ENCODE measurements at places on chromosomes 6 and 20.

GRCh38 chr20:14470977-14471661 is 133.7 kb upstream of the FLRT3 start:
- DNase-seq = no peak

DNA sequence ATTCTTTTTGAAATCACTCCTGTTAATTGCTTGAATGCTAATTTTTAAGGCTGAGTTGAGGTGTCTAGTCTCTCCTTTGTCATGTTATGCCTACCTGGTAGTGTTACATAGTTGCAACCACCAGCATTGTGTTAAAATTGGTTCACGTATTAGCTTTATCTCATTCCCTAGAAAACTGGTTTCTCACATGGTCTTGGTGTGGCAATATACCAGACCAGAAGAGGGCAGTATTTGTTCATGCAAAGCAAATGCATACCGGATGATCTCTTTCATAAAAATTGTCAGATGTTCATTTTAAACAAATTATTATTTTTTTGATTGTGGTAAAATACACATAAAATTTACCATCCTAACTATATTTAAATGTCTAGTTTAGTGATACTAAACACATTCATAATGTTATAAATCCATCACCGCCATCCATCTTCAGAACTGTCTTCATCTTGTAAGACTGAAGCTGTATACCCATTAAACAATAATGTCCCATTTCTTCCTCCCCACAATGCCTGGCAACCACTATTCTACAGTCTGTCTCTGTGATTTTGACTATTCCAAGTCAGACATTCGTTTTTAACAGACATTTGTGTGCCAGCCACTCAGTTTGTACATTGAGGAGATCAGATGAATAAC is 92.8 kb downstream of the ATRN start:
- peak; percentile 60 for DNase-seq

- DNase-seq = no peak
These were observed 153.6 kb downstream of the BMP2 start for GRCh38 chr20:6920991-6921613.

DNA sequence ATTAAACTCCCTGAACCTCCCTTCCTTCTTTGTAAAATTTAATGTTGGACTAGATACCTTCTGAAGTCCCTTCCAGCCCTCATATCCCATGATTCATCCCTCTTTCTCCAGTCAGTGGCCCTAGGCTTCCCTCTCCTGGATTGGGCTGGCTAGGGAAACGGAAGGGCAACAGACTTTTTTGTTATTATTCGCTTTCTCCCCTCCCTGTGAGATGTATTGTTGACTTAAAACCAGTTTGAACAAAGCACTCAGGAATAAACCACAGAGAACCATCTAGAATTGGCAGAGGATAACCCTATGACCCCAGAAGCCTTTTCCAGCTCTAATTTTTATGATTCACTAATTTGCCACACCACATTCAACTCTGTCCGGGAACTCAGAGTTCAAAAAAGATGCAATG is 239.7 kb upstream of the SUPT3H start:
- peak; percentile 9 for DNase-seq

- no peak for DNase-seq
These were observed 279.7 kb downstream of the ZFAND3 start for GRCh38 chr6:38099221-38099620.

DNA sequence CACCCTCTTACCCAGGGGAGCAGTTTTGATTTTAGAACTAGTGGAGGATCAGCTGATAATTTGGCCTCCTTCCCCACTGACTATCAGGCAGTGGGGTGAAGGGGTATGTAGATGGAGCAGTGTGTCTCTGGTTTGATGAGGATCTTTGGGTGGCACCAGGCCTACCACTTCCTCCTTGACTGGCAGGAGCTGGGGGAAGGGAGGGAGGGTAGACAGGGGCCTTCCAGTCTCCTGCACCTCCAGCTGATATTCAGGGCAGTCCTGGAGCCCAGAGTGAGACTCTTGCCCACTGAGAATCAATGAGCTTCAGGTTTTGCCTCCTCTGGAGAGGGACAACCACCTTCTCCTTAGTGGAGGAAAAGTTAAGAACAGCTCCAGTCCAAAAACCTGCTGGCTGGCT is 3.2 kb downstream of the DEF6 start:
- DNase-seq = no peak

DNA sequence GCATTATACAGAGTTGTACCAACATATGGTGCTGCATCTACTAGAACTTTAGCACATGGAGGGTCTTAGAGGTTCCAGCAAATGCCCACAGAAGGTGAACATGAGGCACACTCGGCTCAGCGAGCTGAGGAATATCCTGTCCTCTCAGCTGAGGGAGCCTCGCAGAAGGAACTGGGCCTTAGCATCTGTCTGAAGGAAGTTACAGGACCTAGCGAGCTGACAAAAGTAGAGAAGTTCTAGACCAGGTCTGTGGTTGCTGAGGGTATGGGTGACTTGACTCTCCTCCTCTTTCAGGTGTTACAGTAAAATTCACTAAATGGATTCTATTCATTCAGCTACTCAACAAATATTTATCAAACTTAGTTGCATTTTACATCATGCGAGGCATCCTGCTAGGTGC is 157.2 kb downstream of the ZDHHC14 start:
- DNase-seq = no peak

GRCh38 chr6:36610041-36610955 is 16.1 kb downstream of the SRSF3 start:
- DNase-seq = peak; percentile 57

GRCh38 chr6:80356545-80356944 is 250.1 kb downstream of the BCKDHB start:
- DNase-seq = no peak

GRCh38 chr20:64005394-64005793 is 24.5 kb downstream of the PRPF6 start:
- DNase-seq = no peak

DNA sequence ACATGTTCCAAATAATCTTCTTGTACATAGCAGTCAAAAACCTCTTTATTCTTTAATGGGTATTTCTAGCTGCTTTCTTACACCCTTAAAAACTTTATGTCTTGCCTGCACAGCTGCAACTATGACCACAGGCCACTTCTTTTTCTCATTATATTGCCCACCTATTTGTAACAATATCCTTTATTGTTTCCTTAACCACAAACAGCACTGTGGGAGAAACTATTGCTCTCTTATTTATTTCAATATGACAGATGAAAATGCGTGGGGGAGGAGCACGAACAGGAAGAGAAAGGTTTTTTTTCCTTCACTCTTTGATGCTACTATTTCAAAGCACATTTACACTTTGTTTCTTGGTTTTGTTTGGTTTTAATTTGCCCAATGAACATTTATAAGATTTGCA is 253.5 kb downstream of the GJA1 start:
- DNase-seq = no peak

DNA sequence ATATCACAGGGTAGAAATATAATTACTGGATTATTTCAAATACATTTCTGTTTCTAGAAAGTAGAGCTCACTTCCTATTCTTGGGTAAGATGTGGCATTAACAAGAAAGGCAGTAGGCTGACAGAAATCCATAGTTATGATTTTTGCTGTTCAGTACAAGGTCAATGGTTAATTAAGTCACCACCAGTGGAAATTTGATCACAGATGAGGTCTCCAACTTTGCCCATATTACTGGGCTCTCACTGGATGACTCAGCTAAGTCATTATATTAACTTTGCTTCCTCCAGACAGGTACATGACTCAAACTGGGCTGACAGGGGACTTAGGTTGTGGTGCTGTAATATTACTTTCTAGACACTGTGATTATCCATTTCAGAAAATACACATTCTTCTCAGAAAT is 212.4 kb downstream of the GRIK2 start:
- no peak for DNase-seq

- peak; percentile 72 for DNase-seq
These were observed 75.4 kb upstream of the PTPN1 start for GRCh38 chr20:50434653-50435396.

DNA sequence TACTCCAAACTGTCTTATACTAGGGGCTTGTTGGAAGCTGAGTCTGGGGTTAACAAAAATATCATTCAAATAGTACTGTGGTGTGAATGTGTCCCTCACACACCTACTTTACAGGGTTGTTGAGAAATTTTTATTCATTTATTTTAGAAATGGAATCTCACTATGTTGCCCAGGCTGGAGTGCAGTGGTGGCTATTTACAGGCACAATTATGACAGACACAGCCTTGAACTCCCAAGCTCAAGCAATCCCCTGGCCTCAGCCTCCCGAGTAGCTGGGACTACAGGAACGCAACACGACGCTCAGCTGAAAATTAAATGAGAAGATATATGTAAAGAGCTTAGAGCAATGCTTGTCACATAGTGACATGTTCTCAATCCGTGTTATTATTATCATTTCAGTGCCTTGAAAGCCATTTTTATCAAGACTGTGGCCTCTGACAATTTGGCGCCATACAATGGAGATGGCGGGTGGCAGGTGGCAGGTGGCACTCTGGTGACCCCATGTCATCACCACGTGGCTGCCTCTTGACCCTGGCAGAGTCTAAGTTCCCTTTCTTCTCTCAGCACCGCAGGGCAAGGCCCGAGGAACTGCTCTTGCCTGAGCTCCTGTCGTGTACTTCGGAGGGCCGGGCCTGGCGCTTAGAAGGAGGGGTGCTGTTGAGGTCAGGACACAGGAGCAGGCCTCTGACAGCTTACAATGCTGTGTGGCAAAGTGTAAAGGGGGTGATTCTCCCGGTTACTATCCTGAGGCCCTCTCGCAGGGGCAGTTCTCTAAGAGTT is 64.5 kb downstream of the STX11 start:
- DNase-seq = no peak

- no peak for DNase-seq
These were observed 438.1 kb downstream of the HACE1 start for GRCh38 chr6:104421650-104422049.

DNA sequence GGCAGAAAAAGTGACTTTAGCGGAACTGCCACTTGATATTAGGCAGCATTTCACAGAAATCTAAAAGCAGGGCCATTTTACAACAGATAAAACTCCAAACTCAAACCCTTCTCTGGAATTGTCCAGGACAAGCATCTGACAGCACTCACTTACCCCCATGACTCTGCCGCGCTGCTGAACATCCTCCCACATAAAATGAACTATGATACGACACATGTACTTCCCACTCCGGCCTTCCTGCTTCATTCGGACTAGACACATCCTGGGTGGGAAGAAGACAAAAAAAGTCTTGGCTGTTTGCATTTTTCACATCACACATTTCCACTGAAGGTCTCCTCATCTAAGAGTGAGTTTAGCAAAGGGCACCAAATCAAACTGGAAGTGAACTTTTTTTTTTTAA is 54.8 kb upstream of the FAM83C start:
- no peak for DNase-seq

- DNase-seq = peak; percentile 74
These were observed at the start of gene EXOC2 for GRCh38 chr6:692858-693722. TSS of gene EXOC2 (minus strand) at chr6:693139. CDS start at chr6:637818, 55,321 bp downstream.

DNA sequence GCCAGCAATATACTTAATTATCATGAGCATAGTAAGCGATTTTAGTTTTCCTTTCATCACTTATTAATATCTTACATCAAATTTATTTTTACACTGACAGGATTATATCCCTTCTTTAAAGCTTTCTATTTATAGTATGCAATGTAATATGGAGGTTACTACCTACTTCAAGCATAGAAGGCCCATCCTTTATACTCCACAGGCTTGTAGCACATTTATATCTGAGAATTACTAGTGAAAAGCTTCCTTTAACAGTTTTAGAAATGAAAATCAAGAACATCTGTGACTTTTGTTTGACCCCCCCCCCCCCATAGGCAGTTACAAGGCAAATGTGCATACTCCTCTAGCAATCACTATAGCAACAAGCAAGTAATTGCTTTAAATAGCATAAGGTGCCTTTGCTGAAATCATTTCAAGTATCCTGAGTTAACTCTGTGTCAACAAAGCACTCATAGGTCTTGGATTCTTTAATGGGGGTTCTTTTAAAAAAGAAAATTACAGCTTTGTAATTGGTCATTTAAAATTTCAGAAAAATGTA is 917.7 kb downstream of the PHF3 start:
- DNase-seq = no peak

DNA sequence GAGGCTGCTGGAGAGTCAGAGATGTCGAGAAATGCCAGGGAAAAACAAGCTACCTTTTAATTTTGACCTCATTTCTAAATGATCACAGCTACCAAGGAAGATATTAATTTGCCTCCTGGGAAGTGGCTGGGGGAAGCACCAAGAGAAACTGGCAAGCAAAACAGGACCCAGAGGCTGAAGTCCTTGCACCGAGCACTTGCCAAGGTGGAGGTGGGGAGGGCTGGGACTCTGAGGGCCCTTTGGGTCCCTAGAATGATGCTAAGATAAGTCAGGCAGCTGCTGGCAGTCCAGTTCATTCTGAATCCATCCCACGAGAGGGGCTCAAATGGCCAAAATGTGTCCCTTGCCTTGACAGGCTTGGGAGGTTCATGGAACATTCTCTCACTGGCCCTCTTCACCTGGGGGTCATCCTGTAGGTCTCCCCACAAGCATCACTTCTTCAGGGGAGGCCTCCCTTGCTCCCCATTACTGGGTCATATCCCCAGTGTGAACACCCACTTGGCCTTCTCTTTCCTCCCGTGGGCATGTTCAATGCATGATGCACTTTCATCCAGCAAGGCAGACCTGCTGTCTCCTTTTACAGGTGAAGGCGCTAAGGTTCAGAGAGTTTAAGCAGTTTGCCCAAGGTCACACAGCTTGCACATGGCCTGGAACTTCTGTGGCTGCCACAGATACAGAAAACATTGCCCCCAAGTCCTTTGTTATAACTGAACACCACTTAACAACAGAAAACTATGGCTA is 39.1 kb upstream of the BLCAP start:
- no peak for DNase-seq

DNA sequence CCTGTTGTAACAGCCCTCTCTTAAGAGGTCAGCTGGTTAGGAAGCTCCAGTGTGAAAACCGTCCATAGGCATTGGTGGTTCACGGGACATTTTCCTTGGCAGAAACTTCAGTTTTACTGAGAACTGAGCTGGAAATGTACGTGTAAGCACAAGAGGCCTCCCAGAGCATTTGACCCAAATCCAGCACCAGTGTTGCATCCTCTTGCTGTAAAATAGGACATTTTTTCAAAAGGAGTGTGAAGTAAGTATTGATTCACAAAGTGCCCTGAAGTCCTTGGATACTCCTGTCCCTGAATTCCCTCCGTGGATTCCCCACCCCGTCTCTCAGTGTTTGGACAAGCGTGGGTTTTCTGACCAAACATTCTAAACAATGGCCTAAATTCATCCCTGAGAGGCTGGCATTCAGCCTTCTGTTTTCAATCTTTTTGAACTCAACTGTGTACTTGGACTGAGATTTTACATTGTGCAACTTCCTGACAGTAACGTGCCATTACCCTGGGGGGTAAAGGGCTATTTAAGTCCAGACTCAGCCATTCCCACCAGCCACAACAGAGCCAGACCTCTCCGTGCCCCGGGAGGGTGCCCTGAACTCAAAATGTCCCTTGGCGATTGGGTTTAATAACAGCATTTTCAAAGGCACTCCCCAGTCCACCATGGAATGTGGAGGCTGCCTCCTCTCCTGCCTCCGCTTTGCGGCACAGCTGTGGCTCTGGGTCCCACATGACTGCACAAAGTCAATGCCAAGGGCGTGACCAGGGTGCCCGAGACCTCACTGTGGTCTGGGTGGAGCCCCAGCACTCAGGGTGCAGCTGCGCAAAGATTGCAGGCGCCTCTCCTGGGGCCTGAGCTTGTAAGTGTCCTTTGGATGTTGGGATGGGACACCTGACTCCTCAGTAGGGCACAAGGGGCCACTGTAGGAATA is 92.7 kb upstream of the AFDN start:
- DNase-seq = no peak

GRCh38 chr6:15912505-15913400 is 216.1 kb upstream of the MYLIP start:
- DNase-seq = no peak

Measured in HFFc6 (cell line).